ENCODE measurements at places on chromosomes 2 and 18.
A peak's percentile ranks its signal among the peaks of the same experiment; 100 is the strongest.

- DNase-seq: no peak
Observed at GRCh38 chr2:128427413-128427755, 108.7 kb upstream of the HS6ST1 start.

DNA sequence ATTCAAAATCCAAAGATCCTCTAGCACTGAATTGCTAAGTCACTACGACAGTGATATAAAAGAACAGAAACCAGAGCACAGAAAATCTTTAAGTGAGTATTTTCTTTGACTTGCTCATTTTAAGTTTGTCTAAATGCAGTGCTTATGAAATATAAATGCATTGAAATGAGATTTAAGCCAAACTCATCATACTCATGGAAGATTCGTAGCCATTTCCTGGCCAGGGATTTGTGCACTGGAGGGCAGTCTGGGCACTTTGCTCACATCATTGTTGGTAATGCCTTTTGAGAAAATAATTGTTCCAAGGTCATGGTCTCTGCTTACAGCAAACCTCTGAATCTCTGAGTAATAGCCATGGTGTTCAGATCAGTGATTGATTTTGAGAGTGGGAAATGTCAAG is 307.7 kb downstream of the ARHGAP15 start:
- no peak for DNase-seq

DNA sequence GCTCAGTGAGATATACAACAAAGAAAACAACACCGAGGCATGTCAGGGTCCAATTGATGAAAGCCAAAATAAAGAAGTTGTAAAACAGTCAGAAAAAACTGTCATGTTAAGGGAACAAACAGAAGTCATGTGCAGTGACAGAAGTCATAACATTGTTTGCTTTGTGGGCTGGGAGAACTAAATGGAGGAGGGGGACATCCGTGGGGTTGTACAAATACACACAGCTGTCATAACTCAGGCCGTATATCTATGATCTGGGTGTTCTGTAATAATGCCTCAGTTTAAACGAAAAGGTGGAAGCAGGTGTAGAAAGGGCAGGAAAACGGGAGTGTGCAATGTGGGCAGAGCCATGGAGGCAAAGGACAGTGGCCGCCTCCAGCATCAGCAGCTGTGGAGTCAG is 27.3 kb downstream of the TIMM21 start:
- DNase-seq: no peak

DNA sequence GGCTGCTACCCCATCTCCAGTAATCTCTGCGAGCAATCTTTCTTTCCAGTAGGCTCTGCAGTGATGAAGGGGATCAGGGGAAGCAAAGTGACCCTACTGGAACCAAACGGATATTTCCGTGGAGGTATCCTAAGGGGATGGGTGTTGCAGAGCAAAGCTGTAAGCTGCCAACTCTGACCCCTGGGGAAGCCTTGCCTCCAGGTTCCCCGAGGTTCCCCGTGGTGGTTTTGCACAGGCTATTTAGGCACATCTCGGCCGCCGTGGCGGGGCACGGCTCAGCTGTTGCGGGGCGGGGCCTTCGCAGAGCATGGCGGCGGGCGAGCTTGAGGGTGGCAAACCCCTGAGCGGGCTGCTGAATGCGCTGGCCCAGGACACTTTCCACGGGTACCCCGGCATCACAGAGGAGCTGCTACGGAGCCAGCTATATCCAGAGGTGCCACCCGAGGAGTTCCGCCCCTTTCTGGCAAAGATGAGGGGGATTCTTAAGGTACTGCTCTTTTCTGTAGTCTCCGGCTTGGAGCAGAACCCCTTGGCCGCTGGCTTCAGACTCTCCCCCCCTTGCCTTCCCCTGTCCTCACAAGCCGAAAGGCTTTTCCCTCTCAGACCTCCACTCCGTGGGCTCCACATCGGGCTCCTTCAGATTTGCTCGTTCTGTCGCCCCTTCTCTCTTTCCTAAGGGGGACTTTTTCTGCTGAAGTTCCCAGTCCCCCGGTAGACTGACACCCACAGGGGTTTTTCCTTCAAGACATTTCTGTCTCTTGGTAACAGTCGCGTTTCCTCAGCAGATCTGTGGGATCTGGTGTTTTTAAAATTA is at the start of gene COMMD1:
COMMD1 (plus strand) TSS at position 303 of the 814 bp plus-strand sequence; CDS start at position 308, 5 bp downstream.
- DNase-seq: peak; percentile 28

DNA sequence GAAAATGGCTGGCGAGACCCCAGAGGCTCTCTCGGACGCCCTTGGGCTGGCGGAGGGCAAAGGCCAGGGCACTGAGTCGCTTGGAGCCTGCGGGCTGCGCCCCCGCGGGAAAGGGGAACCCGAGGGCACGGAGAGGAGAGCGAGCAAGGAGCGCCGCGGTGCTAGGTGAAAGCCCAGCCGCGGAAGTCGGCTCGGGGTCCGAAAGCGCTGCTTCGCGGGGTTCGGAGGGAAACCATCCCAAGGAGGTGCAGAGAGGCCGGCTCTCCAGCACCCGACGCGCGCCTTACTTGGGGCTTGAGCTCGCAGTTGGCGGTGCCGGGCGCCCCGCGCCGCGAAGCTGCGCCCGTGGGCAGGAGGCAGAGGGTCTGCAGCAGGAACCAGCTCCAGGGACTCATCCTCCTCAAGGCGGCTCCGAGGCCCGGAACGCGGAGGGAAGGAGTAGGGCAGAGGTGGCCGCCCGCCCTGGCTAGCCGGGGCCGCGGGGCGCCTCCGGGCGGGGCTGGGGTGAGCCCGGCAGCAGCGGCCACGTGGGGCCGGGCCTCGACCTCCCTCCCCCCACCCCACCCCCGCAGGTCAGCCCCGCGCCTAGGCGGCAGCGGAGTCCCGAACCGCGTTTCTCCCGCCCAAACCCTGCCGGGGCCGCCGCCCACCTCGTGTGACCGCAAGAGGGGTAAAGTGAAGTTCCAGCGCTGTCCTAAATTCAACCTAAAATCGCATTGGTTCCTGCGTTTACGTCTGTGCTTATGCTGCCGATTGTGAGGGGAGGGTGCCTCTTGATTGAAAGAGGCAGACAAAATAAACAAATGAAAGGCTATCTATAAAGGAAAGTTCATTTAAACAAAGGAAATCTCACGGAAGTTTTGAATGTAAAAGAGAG is at the start of gene TRABD2A:
TRABD2A (minus strand) TSS at position 440 of the 877 bp plus-strand sequence; CDS start at position 395, 45 bp downstream.
- no peak for DNase-seq

GRCh38 chr2:143142598-143142997 is 13.4 kb downstream of the ARHGAP15 start:
- DNase-seq: no peak

DNA sequence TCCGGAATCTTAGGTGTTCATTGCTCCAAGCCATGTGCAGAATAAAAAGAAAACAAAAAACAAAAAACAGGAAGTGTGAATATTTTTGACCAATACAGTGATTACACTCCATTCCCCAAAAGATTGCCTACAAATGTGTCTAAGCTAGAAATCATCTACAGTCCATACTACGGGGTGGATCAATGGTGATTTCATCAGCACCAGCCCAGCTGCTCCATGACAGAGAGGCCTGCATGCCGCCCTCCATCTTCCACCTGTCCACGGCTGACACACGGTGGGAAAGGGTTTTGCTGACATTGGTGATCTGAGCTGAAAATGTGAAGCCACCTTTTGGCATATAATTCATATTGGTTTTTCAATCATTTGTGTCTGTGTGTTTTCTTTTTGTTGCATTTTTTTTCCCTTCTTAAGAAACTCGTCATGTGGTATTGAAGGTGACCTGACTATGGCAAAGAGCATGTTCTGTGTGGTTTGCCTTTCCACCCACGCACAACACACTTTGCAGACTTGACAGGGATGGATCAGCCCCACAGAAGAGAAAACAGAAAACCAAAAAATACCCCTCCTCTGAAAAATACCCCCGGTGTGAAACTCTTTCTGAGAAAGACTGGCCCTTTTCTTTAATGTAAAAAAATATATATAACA is 533.1 kb downstream of the RNF144A start:
- no peak for DNase-seq
